ENCODE measurements at places on chromosomes 1 and 21.

DNA sequence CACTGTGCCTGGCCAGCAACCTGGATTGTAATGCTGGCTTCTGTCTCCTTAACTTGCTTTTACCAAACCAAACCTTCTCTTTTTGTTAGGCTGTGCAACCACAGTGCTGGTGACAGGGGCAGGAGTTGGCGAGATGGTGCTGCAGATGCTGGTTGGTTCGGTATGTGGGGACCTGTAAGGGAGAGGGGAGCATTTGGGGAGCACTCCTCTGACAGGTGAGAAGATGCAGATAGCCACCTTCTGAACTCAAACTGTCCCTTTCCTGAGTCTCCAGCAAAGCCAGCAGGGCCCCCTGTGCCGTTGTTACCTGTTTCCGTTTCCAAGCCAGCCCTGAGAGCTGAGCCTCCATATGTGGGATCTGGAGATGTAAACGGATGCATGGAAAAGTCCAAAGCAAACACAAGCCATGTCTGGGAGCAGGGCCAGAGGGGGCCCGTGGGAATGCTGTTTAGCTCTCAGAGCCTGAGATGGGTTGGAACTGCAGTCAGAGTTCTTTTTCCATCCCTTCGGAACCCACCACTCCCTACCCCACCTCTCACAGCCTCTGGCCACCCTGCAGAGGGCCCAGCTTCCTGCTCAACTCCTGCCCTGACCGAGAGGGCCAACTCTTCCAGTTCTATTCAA lies 34.0 kb downstream of the ELK4 start:
- DNase-seq: no peak

GRCh38 chr1:33985656-33986055 lies 121.8 kb downstream of the HMGB4 start:
- DNase-seq: no peak

DNA sequence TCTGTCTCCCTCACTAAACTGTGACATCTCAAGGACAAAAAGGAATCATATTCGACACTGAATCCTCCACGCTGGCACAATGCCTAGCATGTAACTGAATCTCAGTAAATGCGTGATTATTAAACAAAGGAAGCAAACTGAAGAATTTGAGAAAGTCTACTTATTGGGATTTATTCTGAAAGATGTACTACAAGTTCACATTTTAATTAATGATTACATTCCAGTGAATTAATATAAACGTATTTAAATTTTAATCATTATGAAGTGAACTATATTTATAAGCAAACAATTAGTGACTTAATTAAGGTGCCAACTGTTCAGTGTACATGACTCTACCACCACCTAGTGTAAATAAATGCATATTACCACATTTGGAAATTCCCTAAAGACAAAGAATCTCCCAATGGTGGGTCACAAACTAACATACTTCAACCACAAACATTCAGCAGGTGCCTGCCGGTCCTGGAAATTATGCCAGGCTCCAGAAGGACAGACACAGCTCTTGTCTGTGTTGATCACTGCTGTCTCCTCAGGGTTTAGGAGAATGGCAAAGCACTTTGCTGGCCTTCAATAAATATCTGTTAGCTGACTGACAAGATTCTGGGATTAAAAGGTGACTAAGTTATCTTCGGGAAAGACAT lies 56.3 kb downstream of the SMYD3 start:
- peak; percentile 19 for DNase-seq

- DNase-seq: no peak
Measured at GRCh38 chr1:28306301-28306949, 22.4 kb upstream of the MED18 start.

DNA sequence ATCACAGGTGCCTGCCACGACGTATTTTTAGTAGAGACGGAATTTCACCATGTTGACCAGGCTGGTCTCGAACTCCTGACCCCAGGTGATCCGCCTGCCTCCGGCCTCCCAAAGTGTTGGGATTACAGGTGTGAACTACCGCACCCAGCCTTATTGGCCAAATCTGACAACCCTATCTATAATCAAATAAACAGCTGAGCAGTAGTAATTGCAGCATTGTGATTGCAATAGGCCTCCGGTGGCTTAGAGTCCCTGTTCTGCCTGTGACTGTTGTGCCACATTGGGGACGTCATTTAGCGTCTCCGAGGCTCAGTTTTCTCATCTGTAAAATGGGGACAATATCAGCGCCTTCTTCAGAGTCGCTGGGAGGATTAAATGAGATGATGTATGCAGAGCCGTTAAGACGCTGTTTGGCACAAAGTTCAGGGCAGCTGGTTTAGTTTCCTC lies 569 bp upstream of the CAPN2 start:
- no peak for DNase-seq

DNA sequence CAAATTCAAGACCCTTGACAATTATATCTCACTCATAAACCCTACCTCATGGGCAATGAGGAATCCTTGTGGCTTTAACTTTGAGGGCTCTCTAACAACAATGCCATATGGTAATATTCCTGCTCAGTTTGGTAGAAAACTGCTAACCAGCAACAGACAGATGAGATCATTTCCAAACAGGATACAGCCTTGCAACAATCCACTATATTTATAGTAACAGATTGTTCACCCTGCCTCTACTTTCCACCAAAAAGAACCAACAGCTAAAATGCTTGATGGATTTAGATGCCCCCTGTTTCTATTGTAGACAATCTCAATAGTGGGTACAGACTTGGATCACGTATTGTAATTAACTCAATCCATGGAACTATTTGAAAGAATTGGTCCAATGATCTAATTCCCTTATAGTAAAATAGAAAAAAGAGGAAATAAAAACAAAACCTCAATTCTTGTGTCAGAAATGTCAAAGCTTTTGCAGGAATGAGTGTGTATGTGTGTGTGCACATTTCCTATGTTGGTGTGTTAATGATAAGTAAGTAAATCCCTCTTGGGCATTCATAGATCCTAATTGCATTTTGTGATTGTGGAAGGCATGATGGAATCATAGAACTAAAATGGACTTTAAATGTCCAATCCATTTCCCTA lies 100.0 kb upstream of the EDEM3 start:
- DNase-seq: peak; percentile 32

- DNase-seq: no peak
Measured at GRCh38 chr1:3883194-3883925, 16.7 kb downstream of the C1orf174 start.

Data from EL (cell line).